ENCODE measurements at places on chromosomes 5 and 9.

- no peak for DNase-seq
These were observed 166.1 kb upstream of the ADRA1B start for GRCh38 chr5:159750226-159750625.

- no peak for DNase-seq
These were observed 25.8 kb downstream of the NADK2 start for GRCh38 chr5:36215910-36216309.

GRCh38 chr5:2320611-2321010 lies 430.9 kb downstream of the IRX2 start:
- no peak for DNase-seq

GRCh38 chr9:89878687-89879086 lies 273.9 kb downstream of the GADD45G start:
- no peak for DNase-seq

DNA sequence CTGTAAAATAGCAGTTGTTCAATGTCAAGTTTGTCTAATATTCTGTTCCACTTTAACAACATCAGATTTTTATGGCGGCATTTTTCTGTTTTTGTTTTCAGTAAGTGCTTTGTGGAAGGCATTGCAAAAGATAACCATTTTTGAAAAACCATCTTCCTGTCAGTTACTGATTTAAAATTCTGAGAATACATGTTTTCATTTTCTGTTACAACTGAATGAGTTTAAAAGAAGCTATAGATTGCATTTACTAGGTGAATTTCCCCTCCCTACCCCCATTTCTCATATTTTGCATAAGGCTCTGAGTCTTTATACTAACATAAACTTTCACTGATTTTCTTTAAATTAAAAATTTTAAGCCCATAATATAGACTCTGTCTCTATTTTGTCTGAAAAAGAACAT lies 4.6 kb upstream of the ERAP2 start:
- DNase-seq: no peak

DNA sequence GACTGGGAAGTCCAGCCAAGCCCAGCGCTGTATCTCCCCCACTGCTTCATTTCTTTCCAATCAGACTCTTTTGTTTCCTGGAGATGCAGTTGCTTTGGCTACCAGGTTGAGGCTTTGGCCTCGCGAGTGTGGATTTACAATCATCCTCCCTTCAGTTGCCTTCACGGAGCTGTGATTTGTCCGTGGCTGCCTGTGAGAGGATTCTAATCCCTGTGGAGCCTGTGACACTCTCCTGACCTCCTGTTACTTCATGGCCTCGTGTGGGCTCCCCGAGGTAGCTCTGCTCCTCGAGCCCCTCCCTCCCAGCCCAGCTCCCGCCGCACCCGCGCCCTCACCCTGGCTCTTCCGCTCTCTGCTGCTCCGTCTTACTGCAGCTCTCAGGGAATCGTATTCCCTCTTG lies 107.2 kb upstream of the STC2 start:
- no peak for DNase-seq

Measured in naive thymus-derived CD4-positive, alpha-beta T cell (primary cell).